HEK293T (cell line): ENCODE measurements at places on chromosomes 4 and X.

- DNase-seq = no peak
Measured at GRCh38 chr4:24624381-24624780, 40.0 kb upstream of the DHX15 start.

- no peak for DNase-seq
Measured at GRCh38 chr4:106530024-106530361, 161.4 kb upstream of the GIMD1 start.

- peak; percentile 70 for DNase-seq
Measured at GRCh38 chr4:72567821-72568675, 973 bp downstream of the ADAMTS3 start.

GRCh38 chrX:79100791-79101484, 43.5 kb upstream of the GPR174 start:
- DNase-seq = no peak

DNA sequence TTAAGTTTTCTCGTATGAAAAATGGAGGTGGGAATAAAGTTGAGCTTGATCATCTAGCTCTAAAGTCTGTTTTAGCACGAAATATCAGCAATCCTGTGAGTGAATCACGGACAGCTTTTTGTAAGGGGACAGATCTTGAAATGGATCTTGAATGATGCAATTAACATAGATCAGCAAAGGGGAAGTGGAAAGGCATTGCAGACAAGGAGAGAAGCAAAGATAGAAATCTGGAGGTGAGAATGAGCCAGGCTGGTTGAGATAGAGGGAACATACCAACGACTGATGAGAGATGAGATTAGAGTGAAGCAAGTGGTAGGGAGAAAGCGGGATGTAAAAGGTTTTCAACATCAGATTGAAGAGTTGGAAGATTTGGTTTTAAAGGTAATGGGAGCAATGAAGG, 4.6 kb upstream of the DGKK start:
- no peak for DNase-seq

DNA sequence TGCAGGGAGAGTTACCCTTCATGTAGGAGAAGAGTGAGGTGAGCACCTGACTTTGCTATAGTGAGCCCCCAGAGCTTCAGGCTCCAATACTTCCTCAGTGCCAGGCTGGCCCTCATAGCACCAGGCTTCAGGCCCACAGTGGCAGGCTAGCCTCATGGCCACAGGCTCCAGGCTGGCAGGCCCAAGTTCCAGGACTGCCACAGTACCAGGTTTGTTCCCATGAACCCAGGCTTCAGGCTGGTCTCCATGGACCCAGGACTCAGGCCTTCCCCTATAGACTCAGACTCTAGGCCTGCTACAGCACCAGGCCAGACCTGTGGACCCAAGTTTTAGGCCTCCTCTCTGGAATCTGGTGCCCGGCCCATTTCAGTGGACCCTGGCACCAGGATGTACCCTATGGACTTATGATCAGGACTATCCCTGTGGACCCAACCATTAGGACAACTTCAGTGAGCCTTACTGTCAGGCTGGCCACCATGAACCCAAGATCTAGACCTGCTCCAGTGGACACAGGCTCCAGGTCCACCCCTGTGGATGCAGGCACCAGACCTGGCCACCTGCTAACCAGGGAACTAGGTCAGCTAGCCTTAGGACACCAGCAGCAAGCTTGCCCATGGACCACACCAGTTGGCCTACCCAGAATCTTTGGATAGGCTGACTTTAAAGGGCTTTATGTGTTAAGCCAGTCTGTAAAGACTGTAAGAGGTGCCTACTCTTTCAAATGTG, 658.2 kb downstream of the KLHL13 start:
- DNase-seq = no peak

GRCh38 chrX:30060718-30061117, 154.6 kb upstream of the MAGEB2 start:
- no peak for DNase-seq

GRCh38 chr4:136198358-136198757, 1333.9 kb downstream of the PCDH18 start:
- DNase-seq = no peak

- DNase-seq = no peak
Measured at GRCh38 chrX:44946771-44947170, 73.8 kb downstream of the KDM6A start.

DNA sequence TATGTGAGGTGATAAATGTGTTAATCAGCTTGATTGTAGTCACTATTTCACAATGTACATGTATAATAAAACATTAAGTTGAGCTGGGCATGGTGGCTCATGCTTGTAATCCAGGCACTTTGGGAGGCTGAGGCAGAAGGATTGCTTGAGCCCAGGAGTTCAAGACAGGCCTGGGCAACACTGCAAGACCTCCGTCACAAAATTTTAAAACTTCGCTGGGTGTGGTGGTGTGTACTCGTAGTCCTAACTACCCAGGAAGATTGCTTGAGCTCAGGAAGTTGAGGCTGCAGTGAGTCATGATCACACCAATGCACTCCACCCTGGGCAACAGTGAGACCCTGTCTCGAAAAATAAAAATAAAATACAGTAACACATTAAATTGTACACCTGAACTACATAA, 20.1 kb downstream of the LYAR start:
- DNase-seq = no peak

GRCh38 chr4:8835521-8836365, 35.9 kb downstream of the HMX1 start:
- no peak for DNase-seq

GRCh38 chr4:179625406-179625805, 2183.2 kb upstream of the AGA start:
- DNase-seq = no peak

DNA sequence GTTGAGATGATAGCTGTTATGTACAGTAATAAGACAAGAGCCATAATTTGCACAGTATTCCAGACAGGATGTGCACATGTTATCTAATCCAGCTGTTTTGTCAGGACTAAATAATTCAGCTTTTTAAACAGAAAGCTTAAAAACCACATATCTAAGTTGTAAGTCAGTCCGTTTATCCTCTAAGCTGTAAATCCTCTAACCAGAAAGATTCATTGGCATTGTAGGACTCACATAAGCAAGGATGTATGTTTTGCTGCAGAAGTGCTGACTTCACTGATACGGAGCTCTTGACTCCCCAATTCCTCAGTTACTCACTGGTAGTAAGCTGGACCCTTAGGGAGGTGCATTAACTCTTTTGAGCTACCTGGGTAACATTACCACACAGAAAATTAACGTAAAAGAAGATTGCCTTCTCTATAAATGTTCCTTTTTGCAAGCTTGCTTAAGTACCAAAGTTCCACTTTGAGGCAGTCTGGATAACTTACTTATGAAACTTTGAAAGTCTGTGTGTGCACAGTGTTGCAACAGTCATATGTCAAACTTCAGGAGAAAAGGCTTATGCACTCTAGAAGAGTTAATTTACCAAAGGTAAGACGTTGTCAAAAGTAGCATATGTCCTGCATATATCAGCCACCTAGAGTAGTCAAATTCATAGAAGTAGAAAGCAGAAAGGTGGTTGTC, 58.3 kb upstream of the MAGEB2 start:
- DNase-seq = no peak

DNA sequence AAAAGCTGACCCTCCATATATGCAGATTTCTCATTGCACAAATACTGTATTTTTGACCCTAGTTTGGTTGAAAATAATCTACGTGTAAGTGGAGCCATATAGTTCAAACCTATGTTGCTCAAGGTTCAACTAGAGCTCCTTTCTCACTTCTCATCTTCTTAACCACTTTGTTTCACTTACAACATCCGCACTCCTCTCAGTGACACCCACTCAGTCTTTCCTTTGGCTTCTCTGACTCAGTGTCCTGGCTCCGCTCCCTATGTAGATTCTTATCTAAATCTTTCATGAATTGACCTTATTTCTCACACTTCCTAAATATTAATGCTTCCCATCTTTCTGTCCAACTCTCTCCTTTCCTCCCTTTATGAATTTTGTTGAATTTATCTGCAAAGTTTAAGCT, 32.9 kb upstream of the DKK2 start:
- DNase-seq = no peak

- DNase-seq = no peak
Measured at GRCh38 chr4:38011511-38012162, 51.4 kb downstream of the PTTG2 start.

DNA sequence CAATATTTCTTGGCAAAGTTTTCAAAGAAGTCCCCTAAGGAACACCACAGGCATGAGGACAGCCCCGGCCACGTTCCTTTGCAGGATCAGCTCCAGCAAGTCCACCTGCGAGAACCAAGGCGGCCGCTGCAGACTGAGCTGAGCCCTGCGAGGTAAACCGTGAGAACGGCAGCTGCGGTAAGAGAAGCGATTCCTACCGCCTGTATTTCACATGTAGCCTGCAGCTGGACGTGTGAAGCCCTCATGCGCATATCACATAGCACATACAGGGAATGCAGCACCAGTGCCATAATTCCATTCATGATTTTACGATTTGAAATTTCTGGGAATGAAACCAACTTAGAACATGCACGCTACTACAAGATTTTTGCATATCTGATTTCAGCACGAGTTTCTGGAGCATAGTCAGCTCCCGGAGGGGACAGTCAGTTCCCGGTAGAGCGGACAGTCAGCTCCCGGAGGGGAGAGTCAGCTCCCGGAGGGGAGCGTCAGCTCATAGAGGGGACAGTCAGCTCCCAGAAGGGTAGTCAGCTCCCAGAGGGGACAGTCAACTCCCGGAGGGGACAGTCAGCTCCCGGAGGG, 41.7 kb downstream of the FGFRL1 start:
- no peak for DNase-seq

- no peak for DNase-seq
Measured at GRCh38 chr4:98434816-98435215, 173.6 kb downstream of the RAP1GDS1 start.

- DNase-seq = no peak
Measured at GRCh38 chrX:84336646-84337045, 148.6 kb upstream of the RPS6KA6 start.

DNA sequence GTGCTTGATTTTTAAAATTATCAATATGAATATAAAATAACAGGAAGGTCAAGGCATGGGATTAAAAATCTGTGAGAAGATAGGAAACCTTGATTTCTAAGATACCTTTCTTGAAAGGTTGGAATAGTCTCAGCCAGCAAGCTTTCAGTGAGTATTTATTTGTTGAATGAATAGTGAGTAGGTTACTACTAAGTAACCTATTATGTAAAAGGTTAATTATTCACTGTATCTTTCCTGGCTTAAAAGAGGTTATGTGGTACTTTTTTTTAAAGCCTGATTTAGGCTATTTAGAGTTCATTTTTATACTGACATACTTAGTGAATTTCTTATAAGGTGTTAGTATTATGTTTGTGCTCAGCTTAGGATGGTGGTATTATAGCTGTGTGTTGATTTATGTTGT, 123.5 kb downstream of the PTPN13 start:
- no peak for DNase-seq

- DNase-seq = no peak
Measured at GRCh38 chr4:82500435-82501153, 61.2 kb downstream of the TMEM150C start.

DNA sequence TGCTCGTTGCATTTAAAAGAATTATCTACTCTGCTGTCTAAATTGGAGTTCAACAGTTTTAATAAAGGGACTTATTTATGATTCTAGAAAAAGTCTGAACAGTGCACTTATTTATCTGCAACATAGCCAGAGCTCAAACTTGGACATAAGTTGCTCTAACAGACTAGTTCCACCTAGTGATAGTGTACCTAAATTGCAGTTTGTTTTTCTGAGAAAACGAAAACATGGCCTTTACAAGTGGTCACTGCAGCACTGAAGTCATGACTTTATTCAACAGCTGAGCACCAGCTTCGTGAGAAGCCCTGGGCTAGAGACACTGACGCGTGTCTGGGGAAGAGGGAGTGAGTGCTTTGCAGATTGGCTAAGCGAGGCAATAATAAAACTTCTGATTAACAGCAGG, 77.3 kb upstream of the IGSF1 start:
- DNase-seq = peak; percentile 21

DNA sequence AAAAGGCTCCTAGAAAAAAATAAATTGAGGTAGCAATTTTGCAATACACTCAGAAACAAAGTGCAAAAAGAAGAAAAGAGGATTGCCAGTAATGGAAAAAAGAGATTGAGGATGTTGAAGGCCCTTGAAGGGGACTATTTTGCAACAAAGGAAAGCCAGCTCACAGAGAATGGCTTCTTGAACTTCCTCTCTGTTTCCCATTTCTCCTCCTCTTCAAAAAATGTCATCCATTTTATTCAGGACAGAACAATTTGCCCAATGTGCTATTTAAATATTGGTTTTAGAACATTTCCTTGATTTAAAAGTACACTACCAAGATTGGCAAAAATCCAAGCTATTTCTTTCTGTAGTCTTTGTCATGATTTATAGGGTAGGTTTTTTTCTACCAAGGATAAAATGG, 60.2 kb downstream of the GASK1B start:
- DNase-seq = no peak

DNA sequence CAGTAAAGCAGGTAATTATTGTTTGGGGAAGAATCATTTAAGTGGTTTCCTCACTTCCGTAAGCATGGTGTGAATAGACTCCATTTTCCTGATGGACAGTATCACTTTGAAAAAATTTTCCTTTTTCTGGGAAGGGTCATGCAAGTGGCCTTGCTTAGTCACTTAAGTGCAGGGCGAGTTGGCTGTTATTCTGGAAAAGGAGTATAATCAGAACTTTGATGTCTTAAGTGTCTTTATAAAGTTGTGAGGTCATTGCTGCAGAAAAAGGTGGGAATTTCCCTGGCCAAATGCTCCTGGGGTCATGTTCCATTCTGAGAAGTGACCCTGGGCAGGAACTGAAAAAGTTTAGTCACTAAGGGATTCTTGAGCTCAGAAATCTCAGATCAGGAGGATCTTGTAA, 146.1 kb upstream of the OTUD4 start:
- no peak for DNase-seq

GRCh38 chrX:149531599-149531998, 9.2 kb upstream of the EOLA1 start:
- DNase-seq = no peak

DNA sequence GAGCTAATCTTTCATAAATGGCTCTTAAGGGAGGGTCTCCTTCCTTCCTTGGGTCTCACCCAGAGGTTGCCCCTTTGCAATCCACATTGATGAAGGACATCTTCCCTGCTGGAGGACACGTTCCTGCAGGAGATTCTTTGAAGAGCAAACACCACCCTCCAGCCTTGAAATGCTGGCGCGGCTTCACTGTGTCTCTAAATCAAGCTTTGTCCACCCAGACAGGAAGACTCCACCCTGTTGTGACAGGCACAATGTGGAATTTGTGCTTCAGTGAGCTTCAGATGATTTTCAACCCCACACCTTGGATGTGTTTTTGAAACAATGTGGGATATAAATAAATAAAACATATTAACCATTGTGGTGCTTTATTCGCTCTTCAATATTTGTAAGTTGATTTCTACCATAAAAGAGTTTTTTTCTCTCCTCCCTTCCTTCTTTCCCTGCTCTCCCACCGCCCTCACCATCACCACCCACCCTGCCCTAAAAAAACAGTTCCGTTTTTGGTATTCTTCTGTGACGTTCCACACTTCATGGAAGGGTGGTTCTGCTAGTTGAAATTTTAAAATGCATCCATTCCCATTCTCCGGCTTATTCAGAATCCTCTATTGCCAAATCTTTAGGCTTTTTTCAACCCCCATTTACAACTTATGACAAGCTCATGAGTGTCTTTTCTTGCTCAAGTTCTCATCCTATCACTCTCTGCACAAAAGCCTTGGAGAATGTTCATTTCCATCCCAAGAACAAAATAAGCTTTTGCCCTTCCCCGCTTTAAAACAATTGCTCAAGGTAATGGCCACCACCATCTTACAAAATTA, 264.3 kb downstream of the RAPGEF2 start:
- DNase-seq = no peak

GRCh38 chr4:110622841-110623717, at the start of gene PITX2:
Gene PITX2 (minus strand): TSS chr4:110623077. CDS start chr4:110622460, 617 bp downstream.
- peak; percentile 98 for DNase-seq

GRCh38 chr4:150379454-150379853, 202.5 kb upstream of the MAB21L2 start:
- DNase-seq = no peak
